ENCODE measurements at places on chromosomes 1 and 21.
A peak's percentile ranks its signal among the peaks of the same experiment; 100 is the strongest.

GRCh38 chr1:21865943-21866706, 54.1 kb downstream of the LDLRAD2 start:
- DNase-seq = no peak

GRCh38 chr21:41360072-41360821, 1.6 kb upstream of the MX2 start:
- no peak for DNase-seq

DNA sequence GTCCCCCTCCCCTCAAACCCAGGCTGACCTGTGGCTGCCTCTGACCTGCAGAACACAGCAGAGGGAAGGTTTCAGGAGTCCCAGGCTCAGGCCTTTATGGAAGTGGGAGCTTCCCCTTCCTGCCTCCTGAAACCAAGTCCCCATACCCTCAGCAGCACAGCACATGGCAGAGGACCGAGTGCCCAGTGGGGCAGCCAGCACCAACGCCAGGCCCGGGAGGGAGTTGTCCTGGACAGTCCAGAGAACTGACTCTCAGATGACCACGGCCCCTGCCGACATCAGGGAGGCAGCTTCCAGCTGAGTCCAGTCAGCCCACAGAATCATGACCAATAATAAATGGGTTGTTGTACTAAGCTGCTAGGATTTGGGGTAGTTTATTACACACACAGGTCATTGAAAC, 79.6 kb upstream of the ERG start:
- DNase-seq = no peak

GRCh38 chr21:42143111-42143510, 72.0 kb downstream of the UMODL1 start:
- no peak for DNase-seq

GRCh38 chr1:210143465-210144062, 89.0 kb upstream of the SERTAD4 start:
- peak; percentile 36 for DNase-seq
